ENCODE measurements at places on chromosomes 13 and 19.
A peak's percentile ranks its signal among the peaks of the same experiment; 100 is the strongest.

DNA sequence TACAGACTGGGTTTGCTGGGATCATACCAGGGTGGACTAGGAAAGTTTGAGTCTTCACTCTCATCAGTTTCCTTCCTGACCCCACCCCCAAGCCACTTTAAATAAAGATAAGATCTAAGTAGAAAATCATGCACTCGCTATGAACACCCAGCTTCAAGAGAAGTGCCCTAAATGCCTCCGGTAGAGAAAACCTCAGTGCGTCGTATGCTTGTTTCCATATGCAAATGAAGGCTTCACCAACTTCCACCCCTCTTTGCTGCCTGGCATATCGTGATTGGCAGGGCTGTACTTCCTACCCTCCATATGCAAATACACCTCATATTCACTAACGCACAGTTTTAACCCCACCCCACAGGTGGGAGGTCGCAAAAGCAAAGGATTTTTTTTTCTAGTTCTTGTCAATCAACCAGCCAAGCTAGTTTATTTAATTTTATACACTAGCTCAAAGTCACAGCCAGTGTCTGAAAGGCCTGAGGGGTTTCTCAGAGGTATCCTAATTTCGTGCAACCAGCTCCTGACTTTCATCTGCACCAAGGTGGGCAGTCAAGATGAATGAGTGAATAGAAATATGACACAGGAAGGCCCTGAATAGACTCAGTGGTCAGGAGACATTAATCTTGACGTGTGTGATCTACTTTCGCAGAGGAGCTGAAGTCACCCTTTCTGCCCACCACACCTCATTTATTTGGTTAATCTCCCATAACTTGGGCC, 121.1 kb upstream of the TSHZ3 start:
- DNase-seq = no peak

- no peak for DNase-seq
Observed at GRCh38 chr19:38515896-38516295, 82.4 kb downstream of the RYR1 start.

GRCh38 chr13:106815545-106815944, 247.6 kb upstream of the ARGLU1 start:
- DNase-seq = no peak

GRCh38 chr13:48528720-48529119, 4.2 kb downstream of the RCBTB2 start:
- DNase-seq = no peak

DNA sequence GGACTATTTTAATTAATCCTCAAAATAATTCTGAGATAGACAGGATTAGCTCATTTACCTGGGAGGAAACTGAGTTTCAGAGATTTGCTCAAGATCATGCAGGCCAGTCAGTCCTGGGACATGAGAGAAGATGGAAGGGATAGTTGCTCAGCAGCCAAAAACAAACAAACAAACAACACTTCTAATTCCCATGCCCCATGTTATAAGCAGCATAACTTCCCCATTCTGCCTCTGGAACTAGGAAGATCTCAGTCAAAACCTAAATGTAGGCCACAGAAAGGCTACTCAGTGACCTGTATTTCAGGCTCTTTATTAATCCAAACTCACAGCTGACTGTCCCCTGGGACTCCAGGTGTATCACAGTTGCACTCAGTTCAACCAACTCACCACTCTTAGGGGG, 489.2 kb upstream of the NBEA start:
- DNase-seq = no peak

GRCh38 chr19:47035127-47036096, 13.0 kb downstream of the TMEM160 start:
- peak; percentile 90 for DNase-seq

DNA sequence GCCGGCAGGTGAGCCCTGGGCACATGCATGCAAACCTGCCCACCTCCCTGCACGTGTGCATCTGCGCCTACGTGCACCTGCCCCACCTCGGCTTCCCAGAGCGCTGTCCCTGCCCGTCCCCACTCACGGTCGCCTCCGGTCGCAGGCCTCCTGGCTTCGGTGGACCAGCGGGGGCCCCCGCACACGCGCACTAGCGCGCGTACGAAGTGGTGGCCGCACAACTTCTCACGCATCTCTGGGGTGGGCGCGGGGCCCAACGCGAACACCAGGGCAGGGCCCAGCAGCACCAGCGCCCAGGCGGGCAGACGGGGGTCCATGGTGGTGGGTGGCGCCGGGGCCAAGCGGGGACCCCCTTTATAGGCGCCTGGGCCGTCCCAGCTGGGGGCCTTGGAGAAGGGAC, at the start of gene INSL3:
INSL3 (minus strand) TSS at position 330 of the 400 bp plus-strand sequence; CDS start at position 317, 13 bp downstream.
- no peak for DNase-seq

DNA sequence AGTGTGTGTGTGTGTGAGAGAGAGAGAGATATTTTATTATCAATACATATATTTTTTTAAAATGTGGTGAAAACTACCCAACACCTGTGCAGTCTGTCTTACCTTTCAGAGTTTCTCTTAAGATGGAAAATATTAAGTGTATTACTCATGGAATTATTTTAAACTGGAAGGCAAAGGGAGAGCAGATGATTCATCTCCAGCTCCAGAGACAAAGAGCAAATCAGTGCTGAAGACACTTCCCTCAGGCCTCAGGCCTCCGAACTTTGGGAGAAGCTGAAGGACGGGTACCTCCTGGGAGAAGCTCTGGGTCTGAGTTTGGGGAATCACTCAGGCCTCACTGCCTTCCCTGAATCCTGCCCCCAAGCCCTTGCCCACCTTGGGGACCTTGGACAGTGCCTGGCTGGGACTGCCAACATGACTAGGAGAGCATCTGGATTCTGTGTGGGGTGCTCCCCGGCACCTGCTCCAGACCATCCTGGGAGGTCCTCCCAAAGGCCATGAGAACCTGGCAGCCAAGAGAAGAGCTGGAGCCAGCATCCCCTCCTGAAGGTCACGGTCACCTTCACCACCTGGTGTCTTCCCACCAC, 170.4 kb upstream of the UBL3 start:
- DNase-seq = peak; percentile 67

DNA sequence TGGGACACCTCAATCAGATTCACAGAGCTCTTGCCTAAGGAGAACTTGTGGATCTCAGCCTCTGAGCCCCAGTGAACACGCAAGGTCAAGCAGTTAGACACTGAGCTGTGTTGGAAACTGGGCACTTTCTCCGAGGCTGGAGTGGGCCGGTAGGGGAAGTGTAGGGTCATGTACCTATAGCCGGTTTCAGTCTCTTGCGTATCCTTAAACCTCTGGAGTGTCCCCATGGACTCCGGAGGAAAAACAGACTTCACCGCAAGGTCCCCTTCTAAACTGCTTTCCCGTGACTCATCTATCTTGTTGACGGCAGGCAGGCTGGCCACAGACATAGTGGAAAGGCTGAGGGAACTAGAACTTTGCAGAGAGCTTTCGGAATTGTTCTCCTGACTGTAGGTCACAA, 11.3 kb downstream of the IQCN start:
- DNase-seq = no peak

- DNase-seq = no peak
Observed at GRCh38 chr13:27014406-27015359, 156.9 kb downstream of the USP12 start.

DNA sequence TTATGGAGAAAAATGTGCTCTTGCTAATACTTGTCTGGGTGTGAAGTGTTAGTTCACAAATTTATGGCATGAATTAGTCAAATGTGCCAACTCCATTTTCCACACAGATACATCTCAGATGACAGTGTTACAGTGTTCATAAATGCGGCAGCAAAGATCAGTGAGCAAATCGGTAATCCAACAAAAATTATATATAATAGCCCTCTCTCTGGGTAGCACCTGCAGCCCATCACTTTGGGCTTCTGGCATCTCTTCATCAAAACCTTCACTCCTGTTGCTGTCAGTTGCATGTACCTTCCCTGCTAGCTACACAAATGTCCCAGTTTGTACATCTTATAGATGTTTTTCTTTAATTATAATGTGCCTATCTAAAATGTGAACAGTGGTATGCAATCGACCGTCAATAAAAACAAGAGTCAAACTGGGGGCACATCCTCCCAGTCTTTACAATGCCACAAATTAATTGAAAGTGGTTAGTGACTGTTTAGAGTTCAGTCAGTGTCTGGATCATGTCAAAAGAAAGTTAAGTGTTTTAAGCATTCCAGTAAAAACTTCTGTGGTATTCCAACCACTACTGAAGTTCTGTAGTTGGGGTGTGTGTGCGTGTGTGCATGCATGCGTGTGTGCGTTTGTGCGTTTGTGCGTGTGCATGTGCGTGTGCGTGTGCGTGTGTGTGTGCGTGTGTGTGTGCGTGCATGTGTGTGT, 448.9 kb downstream of the DCT start:
- DNase-seq = no peak

- DNase-seq = no peak
Observed at GRCh38 chr19:35608251-35608650, 4.3 kb upstream of the HAUS5 start.

DNA sequence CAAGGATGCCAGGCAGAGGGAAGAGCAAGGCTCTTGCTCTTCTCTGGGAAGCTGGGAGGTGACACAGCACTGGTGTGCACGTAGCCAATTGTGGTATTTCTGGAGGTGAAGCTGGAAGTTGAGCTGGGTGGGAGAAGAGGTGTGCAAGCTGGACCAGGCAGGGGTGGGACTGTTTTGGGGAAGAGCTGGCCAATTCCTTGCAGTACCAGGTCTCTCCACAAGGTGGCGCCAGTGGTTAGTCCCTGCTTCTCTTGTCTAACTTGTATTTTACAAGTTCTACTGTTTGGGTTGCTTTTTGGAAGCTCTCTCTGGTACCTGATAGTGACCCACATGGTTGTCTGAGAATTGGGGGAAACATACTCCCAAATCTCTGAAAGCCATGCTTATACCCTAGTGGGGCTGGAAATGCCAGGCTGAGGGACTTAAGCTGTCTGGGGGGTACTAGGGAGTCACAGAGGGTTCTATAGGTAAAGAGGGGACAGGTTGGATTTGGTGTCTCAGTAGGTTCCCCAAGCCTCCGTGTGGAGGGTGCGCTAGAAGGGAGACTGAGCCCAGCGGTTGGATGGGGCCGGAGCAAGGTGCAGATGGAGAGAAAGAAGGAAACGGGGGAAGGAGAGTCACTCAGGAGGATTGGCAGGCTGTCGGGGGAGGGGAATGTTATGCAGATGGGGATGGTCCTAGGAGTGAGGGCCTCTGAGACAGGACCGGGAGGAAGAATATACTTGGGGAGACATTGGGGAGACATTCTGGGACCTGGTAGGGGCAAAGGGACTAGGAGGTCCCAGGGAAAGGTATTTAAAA, 3.0 kb downstream of the HPN start:
- peak; percentile 56 for DNase-seq

DNA sequence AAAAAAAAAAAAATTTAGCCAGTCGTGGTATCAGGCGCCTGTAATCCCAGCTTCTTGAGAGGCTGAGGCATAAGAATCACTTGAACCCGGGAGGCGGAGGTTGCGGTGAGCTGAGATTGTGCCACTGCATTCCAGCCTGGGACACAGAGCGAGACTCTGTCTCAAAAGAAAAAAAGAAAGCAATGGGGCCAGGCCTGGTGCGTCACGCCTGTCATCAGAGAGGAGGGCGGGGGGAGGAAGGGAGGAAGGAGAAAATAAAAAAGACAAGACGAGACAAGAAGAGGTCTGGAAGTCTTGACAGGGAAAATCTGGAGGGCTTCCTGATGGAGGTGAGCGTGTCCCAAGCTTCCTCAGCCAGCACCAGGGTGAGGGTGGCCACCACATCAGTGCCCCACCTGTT, 54.9 kb upstream of the PTPRS start:
- DNase-seq = peak; percentile 9

- no peak for DNase-seq
Observed at GRCh38 chr19:53881482-53882390, at the start of gene PRKCG. PRKCG (plus strand) TSS chr19:53882197; CDS start chr19:53882495, 298 bp downstream.

- DNase-seq = no peak
Observed at GRCh38 chr13:98676239-98676638, 76.2 kb downstream of the SLC15A1 start.

DNA sequence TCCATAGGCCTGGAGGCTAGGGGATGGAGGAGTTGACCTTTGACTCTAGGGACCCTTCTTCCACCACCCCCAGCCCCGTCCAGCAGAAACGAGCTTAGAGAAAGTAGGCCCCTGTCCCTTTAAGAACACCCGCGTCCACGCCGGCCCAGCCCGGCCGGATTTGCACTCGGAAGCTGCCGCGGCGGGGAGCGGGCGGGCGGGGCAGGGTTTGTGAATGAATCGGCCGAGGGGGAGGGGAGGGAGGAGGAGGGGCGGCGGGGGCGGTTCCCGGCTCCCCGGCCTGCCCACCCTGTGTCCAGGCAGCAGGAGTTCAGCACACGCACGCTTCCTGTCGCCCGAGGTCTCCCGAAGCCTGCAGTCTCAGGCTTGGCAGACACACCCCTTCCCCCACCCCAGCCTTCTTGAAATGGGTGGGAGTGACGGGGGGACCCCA, 1.5 kb downstream of the UNC13A start:
- DNase-seq = no peak

DNA sequence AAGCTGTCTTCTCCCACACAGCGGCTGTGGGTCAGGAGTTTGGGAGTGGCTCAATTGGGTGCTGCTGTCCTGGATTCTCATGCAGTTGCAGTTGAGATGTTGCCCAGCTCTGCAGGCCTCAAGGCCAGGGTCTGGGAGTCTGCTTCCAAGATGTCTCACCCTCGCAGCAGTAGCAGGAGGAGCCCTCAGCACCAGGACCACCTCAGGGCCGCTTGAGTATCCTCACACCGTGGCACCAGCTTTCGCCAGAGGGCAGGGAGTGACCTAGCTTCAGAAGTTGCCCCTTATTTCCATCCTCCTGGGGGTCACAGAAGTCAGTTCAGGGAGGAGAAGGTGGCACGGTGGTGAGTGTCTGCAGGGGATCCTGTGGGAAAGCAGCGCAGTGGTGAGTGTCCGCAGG, 20.9 kb downstream of the TFDP1 start:
- DNase-seq = no peak

DNA sequence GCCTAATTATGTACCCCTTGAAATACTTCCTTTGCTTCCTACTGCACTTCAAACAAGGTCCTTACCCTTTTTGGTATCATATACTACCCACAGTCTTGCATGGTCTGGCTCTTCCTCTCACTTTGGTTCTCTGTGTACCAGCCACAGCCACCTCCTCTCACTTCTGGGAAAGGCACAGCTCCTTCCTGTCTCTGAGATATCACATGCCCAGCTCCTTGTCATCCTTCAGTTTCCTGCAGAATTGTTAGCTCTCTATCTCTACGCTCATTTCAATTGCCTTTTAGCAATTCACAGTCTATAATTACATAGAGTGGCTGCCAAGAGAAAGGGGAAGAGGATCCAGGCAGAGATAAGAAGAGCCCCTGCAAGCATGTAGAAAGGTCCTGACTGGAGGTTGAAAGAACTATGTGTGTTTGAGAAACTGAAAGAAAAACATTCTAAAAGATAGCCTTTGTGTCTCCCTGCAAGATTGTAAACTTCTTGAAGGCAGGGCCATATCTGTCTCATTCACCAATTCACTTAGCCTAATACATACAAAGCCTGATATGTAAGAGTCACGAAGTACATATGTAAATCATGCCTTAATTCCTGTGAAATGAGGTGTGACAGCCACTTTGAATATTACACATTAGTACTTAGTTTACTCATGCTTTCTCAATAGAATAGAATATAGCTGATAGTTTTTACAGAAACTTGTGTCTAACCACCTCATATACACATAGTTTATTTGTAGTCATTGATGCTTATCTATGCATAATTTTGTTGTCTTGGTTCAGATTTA, 933.1 kb downstream of the DIAPH3 start:
- peak; percentile 6 for DNase-seq

GRCh38 chr19:34841780-34842179, 68.8 kb upstream of the ZNF599 start:
- no peak for DNase-seq

All from kidney tubule cell (primary cell).